Activated T-cell treated with anti-CD3 and anti-CD28 coated beads, Interleukin-2, amount 50 U/mL, for 4 hours (primary cell): ENCODE measurements at places on chromosomes 12 and 14. TPM values are rescaled to one million over a fixed set of nuclear protein-coding genes. Genes with fewer than 3 reads are reported as not detected.
A peak's percentile ranks its signal among the peaks of the same experiment; 100 is the strongest.

DNA sequence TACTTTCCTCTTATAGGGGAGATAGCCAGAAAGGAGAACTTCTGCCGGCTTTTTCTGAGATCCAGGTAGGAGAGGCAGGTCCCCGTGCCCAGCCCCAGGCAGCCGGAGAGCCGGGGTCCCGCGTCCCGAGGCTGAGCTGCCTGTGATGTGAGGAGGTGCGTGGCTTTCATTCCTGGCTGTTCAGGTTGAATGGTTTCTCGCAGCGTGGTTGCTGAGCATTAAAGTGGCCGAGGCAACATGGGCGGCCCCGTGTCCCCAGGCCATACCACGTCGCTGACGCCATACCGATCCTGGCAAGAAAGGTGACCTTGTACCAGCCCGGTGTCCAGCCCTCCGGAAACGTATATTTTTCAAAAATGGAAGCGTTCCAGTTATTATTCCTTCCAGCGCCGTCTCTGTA lies 116.7 kb upstream of the MYL2 start:
- DNase-seq = no peak

DNA sequence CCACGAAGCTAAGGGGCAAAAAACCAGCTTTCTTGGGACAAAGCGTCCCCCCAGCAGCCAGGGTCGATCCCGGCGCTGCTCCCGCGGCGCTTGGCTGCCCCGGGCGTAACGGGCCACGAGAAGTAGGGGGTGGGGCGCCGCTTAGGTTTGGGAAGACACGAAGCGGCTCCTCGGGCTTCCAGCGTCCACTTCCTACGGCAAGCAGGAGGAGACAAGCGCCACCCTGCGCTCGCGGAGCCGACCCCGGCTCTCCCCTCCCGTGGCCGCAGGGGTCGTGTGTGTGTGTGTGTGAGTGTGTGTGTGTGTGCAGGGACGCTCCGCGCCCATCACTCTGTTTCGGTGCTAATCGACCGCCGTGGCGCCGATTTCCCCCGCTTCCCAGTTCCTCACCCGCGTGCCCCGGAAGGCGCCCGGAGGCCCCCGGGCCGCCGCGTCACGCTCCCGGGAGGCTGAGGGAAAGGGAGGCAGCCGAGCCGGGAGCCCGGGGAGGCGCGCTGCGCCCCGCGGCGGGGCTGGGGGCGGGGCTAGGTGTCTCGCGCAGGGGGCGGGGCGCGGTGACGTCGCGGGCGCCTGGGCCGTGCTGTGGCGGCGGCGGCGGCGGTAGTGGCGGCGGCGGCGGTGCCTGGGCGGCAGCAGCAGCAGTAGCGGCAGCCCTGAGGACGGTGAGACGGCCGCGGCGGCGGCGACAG lies at the start of gene ERC1:
Gene ERC1, plus strand, starts transcription at position 563 of the 689 bp plus-strand sequence. CDS start 36,681 bp downstream, outside the sequence.
- peak; percentile 81 for DNase-seq

GRCh38 chr12:58765653-58766512 lies 154.4 kb downstream of the LRIG3 start:
- DNase-seq = no peak

GRCh38 chr14:71741241-71741640 lies 191.0 kb upstream of the RGS6 start:
- DNase-seq = no peak

- no peak for DNase-seq
Observed at GRCh38 chr14:79443602-79444001, 767.7 kb downstream of the DIO2 start.

GRCh38 chr12:79769189-79769859 lies 78.6 kb upstream of the PAWR start:
- DNase-seq = no peak

DNA sequence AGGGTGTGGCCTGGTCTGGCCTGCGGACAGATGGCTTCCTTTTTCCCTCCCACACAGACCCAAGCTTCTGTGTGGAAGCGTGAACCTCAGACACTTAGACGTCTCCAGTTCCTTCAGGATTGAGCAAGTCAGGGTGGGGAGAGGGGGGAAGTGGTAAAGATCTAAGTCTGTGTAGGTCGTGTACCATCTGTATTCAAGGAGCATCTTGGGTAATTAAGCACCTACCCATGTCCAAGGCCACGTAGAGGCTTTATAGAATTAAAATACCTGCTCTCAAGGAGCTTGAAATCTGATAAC lies 1.7 kb downstream of the AVIL start:
- no peak for DNase-seq

GRCh38 chr12:128820723-128821432 lies 2.9 kb downstream of the SLC15A4 start:
- no peak for DNase-seq

- peak; percentile 34 for DNase-seq
Observed at GRCh38 chr12:116236148-116236731, 41.3 kb downstream of the MED13L start.

GRCh38 chr14:72443991-72444441 lies 449.9 kb downstream of the DPF3 start:
- DNase-seq = peak; percentile 11

DNA sequence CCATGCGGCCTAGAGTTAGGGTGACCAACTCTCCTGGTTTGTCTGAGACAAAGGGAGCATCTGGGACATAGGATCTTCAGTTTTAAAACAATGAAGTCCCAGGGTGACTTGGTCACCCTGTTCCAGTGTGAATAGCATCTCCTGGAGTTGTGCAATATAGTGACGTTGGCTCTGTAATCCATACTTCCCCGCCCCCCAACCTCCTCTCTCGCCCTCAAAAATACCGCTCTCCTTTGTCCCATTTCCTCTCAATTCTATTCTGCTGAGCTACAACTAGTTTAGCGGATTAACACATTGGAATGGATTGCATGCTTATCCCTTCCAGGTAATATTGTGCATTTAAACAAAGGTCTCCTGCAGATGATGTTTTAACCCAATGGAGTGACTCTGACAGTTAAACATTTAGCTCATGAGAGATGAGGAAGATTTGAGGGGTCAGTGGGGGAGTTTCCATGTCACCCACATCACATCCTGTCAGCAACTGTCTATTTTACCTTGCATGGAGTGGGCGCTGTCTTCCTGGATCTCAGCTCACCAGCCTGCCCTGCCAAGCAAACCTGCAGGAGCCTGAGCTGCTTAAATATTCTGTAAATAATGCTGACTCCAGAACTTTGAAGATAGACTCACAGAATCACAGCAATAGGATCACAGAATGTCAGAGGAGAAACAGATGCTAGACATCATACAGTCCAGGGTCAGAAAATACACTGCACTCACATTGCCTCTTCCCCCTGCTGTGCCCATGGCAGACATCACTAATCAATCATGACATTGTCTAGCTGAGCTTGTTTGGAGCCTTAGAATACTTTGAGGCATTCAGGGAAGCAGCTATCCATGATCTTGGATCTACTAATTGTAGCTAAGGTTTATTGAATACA lies 43.0 kb downstream of the MAP1LC3B2 start:
- DNase-seq = no peak

DNA sequence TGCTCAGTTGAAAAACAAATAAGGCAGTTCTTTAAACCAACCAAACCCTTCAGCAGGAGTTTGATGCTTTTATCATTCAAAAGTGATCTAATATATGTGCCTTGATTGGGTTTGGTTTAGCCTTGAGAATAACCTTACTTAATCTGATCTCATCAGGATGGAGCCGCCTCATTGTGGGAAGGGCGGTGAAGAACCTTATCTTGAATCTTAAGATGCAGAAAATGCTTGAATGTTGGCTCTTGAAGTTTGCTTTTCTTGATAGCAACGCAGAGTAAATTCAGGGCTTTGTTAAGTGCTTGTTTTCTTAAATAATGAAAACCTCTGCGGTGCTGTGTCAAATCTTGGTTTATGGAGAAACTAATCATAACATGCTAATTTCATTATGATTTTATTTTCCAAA lies 138.2 kb downstream of the MON2 start:
- DNase-seq = no peak

- DNase-seq = no peak
Observed at GRCh38 chr12:47981496-47982260, 18.3 kb downstream of the TMEM106C start.

DNA sequence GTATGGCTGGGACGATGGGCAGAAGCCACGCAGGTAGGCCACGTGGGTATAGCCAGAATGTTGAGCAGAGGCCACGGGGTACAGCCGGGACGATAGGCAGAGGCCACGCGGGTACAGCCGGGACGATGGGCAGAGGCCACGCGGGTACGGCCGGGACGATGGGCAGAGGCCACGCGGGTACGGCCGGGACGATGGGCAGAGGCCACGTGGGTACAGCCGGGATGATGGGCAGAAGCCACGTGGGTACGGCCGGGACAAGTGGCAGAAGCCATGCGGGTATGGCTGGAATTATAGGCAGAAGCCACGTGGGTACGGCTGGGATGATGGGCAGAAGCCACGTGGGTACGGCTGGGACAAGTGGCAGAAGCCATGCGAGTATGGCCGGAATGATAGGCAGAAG lies 195.0 kb downstream of the TTC7B start:
- DNase-seq = no peak

DNA sequence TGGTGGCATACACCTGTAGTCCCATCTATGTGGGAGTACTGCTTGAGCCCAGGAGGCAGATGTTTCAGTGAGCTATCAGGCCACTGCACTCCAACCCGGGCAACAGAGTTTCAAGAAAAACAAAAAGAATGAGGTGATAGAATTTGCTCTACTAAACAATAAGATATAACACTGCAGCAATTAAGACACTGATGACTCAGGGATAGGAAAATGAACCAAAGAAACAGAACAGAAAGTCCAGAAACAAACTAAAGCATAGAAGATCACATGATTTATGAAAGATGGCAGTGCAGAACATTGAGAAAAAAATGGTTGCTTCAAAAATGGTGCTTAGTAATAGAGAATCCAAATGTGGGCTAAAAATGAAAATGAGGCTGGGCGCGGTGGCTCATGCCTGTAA lies 65.2 kb upstream of the AP4S1 start:
- DNase-seq = no peak

- DNase-seq = no peak
Observed at GRCh38 chr12:77648716-77649115, 182.0 kb upstream of the NAV3 start.

GRCh38 chr12:69533844-69534243 lies 51.4 kb upstream of the CCT2 start:
- DNase-seq = no peak

DNA sequence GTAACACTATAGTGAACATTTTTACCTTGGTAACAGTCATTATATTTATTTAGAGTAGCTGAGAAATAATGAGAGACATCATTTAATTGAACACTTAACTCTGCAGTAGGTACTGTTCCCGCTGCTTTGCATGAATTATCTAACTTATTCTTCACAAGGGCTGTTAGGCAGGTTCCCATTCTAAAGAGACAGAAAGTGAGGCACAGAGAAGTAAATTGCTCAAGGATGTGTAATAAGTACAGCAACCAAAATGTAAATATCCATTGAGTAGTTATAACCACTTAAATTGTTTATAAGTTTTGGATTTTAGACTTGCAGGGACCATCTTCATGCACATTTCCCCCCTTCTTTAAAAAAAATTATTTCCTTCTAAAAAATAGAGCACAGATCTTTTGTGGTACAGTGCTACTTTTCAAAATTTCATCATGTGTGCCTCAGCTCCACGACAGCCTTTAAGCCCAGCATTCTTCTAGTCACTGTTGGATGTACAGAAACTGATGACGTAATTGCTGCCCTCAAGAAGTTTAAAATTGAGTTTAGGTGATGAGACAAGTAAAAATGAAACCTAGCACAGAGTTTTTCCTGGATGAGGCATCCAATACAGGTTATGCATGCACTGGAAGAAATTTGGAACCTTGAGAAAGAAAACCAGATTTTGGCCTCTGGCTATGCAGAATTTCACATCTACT lies 6.0 kb upstream of the MANSC4 start:
- DNase-seq = no peak

DNA sequence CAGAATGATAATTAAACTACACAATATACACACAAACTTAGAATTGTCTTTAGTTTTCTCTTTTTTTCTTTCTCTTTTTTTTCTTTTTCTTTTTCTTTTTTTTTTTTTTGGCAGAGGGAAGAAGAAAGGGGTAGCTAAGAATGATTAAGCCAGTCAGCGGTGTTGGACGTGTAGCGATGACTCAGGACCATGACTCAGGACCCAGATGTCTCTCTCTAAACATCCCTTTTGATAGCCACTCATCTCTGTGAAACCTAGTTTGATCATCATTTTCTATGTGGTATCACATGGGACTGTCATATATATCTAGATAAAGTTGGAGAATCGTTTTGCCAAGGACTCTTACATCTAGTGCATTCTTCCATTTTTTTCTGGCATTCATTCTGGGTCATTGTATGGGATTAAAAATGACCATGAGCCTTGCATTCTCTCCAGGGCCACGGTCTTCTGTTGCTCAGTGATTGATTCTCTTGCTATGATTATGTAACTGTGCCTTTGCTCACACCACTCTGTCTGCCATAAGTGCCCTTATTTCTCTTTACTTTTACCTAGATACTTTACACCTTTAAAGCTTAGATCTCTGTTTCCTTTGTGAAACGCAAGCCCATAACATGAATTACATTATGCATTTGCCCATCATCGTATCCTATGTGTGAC lies 26.6 kb upstream of the NRXN3 start:
- no peak for DNase-seq

- DNase-seq = no peak
Observed at GRCh38 chr12:57456145-57456700, 1.1 kb downstream of the INHBE start.

- no peak for DNase-seq
Observed at GRCh38 chr14:51059032-51059431, 35.9 kb downstream of the TRIM9 start.

Gene GPD1
- 0.60 TPM for total RNA-seq

Gene CNTN1
- total RNA-seq = not detected

Gene RPS6KA5
- 19.4 TPM for total RNA-seq

Gene USP15
- total RNA-seq = 94.3 TPM

Gene B3GNT4
- 0.43 TPM for total RNA-seq

Gene PRPH
- not detected for total RNA-seq

Gene EFCAB11
- 5.2 TPM for total RNA-seq

Gene KLRG1
- 5.4 TPM for total RNA-seq

Gene SALL2
- total RNA-seq = 1.4 TPM

Gene GALNT6
- total RNA-seq = 16.9 TPM

Gene GYS2
- total RNA-seq = 0.08 TPM

Gene RBP5
- not detected for total RNA-seq
